ENCODE measurements at places on chromosomes 1 and 21. TPM values are rescaled to one million over a fixed set of nuclear protein-coding genes. Genes with fewer than 3 reads are reported as not detected.
A peak's percentile ranks its signal among the peaks of the same experiment; 100 is the strongest.

DNA sequence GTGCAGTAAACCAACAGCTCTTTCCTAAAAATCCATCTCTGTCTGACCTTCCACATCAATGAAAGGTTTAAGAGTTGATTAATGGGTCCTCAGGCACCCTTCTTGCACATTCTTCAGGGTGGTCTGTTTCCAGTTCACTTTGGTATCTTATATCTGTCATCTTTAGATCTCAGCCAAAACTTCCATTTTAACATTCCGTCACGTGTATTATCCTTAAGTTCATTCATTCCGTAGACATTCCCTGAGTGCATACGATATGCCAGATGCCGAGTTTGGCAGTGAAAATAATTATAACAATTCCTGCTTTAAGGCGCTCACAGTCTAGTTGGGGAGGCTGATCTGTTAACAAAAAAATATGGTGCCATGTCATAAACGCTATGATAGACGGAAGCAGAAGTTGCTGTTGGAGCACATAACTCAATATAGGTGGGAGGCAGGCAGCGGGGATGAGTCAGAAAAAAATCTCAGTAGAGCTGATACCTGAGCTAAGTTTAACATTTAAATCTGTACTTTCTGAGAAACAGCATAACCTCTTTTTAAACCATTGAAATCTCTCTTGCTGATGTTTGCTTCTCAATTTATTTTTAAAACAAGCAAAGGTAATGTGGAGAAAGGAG, 59.6 kb upstream of the HOOK1 start:
- DNase-seq, result no peak
- H3K4me1 ChIP-seq, result peaks cover 53% of the 10 kb centered on the region
- no peak overlapping the region for H3K4me3 ChIP-seq
- no peaks in the 10 kb centered on the region for H3K27me3 ChIP-seq

DNA sequence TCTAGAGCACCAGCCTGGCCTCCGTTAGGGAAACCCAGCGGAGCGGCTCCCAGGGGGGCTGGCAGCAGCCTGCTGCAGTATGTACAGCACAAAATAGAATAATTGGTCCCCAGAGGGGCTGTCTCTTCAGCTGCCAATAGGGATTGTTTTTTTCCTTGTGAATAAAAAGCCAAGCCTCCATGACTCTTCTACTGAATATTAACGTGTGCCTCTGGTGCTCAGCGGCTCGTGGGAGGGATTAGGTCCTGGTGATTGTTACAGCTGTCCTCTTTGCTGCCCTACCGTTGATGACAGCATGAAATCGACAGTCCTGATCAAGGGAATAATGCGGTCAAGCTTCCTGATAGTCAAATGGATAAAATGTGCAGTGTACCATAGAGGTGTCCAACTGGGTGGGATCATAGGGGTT, 190.7 kb upstream of the RUNX1 start:
- H3K36me3 ChIP-seq, result no peaks in the 10 kb centered on the region
- H3K27me3 ChIP-seq, result peaks cover 9% of the 10 kb centered on the region
- DNase-seq, result no peak

DNA sequence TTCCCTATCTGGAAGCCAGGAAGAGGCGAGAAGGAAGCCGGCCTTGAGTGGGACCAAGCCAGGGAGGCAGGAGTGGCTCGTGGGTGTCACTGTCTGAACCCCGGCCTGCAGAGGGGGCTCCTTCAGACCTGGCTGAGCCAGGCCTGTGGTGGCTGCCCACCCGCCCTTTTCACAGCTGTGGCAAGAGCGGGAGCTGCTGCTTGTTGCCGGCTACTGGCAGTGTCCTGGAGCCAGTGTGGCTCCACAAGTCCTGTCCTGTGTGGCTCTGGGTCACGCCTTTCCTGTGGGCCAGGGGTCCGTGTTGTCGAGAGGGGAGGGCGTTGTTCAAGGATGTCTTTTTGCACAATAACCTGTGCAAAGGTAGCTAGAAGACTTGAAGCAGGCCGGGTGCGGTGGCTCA, 1.3 kb downstream of the PFKL start:
- H3K36me3 ChIP-seq, result peaks cover 3% of the 10 kb centered on the region
- no peak for DNase-seq
- peak overlapping the region; percentile 75 for H3K4me3 ChIP-seq
- peak overlapping the region; percentile 64 for H3K27ac ChIP-seq

GRCh38 chr1:160307118-160307791, 22.3 kb upstream of the PEX19 start:
- no peak for DNase-seq
- peaks cover 2% of the 10 kb centered on the region for H3K4me1 ChIP-seq
- no peaks in the 10 kb centered on the region for H3K27me3 ChIP-seq
- H3K4me3 ChIP-seq, result no peak overlapping the region
- H3K36me3 ChIP-seq, result peaks cover 55% of the 10 kb centered on the region

FCMR gene
- not detected for total RNA-seq

GRCh38 chr1:191222206-191222605, 744.5 kb upstream of the BRINP3 start:
- no peak overlapping the region for H3K27ac ChIP-seq
- no peak for DNase-seq
- no peaks in the 10 kb centered on the region for H3K4me1 ChIP-seq
- H3K4me3 ChIP-seq, result no peak overlapping the region

DNA sequence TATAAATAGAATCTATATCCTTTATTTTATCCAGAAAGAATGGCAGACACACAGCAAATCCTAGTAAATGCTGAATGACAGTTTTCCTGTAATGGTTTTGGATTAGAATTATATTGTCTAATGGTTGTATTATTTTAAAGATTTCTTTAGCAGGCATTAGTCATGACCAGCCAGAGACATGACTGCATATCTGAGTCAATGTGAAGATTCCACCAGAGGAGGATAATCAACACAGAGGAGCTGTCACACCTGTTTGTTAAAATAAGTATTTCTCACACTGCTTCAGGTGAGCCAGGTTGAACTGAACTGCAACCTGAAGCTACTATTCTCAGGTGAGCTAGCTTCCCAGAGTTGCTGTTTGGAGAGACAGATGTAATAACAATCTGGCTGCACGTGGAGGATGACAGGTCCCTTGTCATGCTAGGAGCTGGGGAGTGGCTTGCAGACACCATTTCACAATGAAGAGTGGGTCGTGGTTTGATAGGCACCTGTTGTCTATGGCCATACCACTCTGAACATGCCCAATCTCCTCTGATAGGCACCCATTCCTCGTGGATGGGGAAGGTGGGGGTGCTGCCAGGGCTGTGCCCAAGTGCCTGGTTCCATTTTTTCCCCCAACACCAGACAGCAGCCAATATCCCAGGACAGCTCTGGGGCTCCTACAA, 94.3 kb downstream of the KCNJ6 start:
- no peaks in the 10 kb centered on the region for H3K27me3 ChIP-seq
- H3K4me3 ChIP-seq, result no peak overlapping the region
- peaks cover 34% of the 10 kb centered on the region for H3K4me1 ChIP-seq
- no peak overlapping the region for H3K27ac ChIP-seq
- H3K36me3 ChIP-seq, result no peaks in the 10 kb centered on the region
- DNase-seq, result no peak

DNA sequence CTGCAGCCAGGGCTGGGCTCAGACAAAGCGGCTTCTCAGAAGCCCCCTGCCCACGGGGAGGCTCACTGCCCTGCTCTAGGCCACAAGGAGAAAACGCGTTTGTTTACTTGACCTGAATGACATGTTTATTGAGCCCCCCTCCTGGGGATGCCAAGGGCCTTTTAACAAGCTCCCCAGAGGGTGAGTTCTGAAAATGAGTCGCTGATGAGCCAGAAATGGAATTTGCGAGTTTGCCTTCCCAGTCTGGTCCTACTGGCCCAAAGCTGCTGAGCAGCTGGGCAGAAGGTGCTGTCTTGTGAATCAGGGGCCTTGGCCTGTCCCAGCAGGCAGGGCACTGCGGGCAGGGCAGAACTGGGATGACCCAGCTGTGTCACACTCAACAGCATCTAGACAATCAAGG, 120.6 kb downstream of the SYF2 start:
- H3K27me3 ChIP-seq, result peaks cover 56% of the 10 kb centered on the region
- no peak overlapping the region for H3K4me3 ChIP-seq

GRCh38 chr1:53947172-53947907, 1.2 kb downstream of the LRRC42 start:
- peaks cover under 1% of the 10 kb centered on the region for H3K36me3 ChIP-seq
- H3K4me3 ChIP-seq, result peak overlapping the region; percentile 83
- no peak for DNase-seq
- peak overlapping the region; percentile 77 for H3K27ac ChIP-seq
- H3K27me3 ChIP-seq, result no peaks in the 10 kb centered on the region
- peaks cover 47% of the 10 kb centered on the region for H3K4me1 ChIP-seq

GRCh38 chr1:36380143-36380619, 5.5 kb downstream of the STK40 start:
- H3K4me3 ChIP-seq, result no peak overlapping the region
- H3K4me1 ChIP-seq, result peaks cover 46% of the 10 kb centered on the region
- DNase-seq, result no peak
- H3K36me3 ChIP-seq, result peaks cover 4% of the 10 kb centered on the region
- no peaks in the 10 kb centered on the region for H3K27me3 ChIP-seq

DNA sequence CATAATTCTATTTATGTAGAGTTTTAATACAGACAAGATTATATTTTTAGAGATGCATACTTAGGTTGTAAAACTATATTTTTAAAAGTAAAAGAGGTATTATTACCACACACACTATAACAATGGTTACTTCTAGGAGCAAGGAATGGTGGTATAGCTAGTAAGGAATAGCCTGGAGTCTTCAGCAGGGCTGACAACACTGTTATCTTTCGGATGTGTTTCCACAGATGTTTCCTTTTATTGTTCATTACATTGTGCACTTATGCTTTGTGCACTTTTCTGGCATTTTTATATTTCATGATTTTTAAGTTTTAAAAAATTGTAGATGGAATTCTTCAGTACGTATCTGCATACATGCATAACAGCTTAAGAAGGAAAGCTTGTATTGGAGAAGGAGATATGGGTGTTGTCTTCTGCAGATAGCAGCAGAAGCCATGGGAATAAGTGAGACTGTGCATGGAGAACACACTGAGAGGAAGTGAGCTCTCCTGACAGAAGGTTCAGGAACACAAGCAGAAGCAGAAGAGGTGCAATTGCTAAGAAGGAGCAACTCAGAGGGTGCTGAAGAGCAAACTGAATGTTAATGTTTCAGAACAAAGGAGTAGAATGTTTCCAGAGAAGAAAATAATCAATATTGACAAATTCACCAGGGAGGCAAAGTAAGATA, 91.8 kb downstream of the UCHL5 start:
- no peaks in the 10 kb centered on the region for H3K36me3 ChIP-seq
- peaks cover 5% of the 10 kb centered on the region for H3K4me1 ChIP-seq
- no peak for DNase-seq
- H3K4me3 ChIP-seq, result no peak overlapping the region
- H3K27ac ChIP-seq, result no peak overlapping the region

DNA sequence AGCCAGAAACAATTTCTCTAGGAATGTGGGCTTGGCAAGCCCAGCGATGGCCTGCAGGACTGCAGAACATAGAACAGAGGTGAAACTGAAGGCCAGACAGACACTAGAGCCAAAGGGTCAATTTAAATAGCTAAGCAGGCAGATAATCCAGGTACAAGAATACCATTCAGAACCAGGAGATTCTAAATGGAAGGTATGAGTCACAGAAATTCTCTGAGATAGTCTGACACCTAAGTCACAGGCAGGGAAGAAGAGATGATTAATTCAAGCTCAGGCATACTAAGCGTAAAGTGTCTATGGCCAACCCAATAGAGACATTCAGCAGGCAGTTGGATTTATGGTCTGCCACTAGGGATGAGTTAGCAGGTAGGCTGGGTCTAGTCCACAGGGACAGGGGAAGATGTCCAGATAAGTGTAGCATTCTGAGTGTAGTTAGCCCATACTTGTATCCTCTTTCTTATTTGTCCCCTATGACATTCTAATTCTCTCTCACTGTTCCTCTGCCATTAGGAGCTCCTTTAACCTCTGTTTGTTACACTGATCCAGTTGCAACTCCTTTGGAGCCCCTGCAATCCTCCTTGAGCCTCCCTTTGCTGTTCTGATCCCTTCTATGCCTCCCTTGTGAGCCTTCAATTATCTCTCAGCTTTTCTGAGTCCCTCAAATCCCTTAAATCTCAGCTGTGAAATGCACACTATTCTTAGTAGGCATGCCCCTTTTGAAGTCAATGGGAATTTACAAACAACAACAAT, 383.8 kb downstream of the LMO4 start:
- no peaks in the 10 kb centered on the region for H3K4me1 ChIP-seq
- no peaks in the 10 kb centered on the region for H3K27me3 ChIP-seq
- no peak overlapping the region for H3K27ac ChIP-seq
- H3K4me3 ChIP-seq, result no peak overlapping the region

DNA sequence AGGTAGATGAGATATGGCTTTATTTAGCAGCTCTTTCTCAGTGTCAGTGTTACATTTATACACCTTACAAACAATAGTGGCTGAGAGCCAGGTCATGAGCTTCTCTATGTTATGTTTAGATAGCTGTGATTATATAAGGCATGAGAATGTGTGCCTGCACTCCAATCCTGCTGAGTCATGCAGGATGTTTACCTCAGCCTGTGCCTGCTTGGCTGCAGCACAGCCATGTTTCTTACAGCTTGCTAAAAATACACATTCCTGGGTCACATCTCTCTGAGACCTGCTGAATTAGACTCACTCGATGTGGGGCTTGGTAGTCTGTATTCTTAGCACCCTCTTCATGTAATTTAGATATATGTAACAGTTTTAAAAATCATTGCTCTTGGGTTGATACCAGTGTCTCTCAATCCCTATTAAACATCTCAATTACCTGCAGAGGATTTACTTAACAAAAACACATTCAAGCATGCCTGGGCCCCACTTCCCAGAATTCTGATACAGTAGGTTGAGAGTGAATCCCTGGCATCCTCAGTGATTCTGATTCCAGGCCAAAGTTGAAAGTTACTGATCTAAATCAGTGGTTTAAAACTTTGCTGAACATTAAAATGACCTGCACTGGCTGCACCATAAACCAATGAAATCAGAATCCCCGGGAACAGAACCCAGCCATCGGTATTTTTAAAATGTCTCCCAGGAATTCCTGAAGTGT, 107.5 kb downstream of the GDAP2 start:
- DNase-seq, result no peak
- H3K4me3 ChIP-seq, result no peak overlapping the region
- H3K36me3 ChIP-seq, result no peaks in the 10 kb centered on the region
- peak overlapping the region; percentile 87 for H3K27ac ChIP-seq
- H3K4me1 ChIP-seq, result peaks cover 45% of the 10 kb centered on the region

- no peak for DNase-seq
- no peaks in the 10 kb centered on the region for H3K36me3 ChIP-seq
- H3K4me3 ChIP-seq, result no peak overlapping the region
- no peaks in the 10 kb centered on the region for H3K27me3 ChIP-seq
- no peaks in the 10 kb centered on the region for H3K4me1 ChIP-seq
Measured at GRCh38 chr1:236716160-236716559, 29.9 kb downstream of the ACTN2 start.

- peaks cover 39% of the 10 kb centered on the region for H3K36me3 ChIP-seq
- H3K4me1 ChIP-seq, result peaks cover 20% of the 10 kb centered on the region
- no peak overlapping the region for H3K4me3 ChIP-seq
- H3K27me3 ChIP-seq, result no peaks in the 10 kb centered on the region
- DNase-seq, result no peak
Measured at GRCh38 chr1:33128781-33129180, 47.8 kb downstream of the AZIN2 start.
